ENCODE measurements at places on chromosomes 12 and 14.

- DNase-seq, result no peak
These were observed 224.6 kb downstream of the ALX1 start for GRCh38 chr12:85504624-85505023.

DNA sequence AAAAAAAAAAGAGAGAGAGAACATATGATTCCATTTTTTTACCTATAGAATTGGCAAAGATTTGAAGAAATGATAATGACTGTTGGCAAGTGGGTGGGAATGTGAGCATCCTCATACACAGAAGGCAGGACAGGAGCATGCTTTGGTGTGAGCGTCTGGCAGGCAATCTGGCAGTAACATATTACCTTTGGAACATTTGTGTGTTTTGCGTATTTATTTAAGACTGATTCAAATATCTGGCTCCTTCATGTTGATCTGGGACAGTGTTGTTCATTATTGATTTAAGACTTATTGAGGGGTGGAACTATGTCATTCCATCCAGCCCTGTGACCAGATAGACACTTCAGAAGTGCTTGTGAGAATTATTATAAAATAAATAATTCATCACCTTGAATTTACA lies 53.1 kb downstream of the PPP1R36 start:
- DNase-seq, result no peak

DNA sequence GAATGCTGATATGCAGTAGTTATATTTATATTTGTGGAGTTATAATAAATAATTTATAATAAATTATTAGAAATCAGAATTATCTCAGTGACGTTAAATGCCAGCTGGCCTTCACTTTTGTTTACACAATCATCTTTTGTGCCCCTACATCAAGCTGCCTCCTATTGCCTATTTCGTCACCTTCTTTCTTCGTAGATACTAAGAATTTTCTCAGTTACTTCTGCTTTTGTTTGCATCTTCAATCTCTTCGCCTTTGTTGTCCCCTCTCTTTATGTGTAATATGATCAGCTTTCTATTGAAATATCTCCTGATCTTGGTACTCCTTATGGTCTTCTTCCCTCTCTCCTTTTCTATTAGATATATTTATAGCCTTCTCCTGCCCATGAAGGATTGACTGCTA lies 197.0 kb downstream of the ERC1 start:
- DNase-seq, result no peak

DNA sequence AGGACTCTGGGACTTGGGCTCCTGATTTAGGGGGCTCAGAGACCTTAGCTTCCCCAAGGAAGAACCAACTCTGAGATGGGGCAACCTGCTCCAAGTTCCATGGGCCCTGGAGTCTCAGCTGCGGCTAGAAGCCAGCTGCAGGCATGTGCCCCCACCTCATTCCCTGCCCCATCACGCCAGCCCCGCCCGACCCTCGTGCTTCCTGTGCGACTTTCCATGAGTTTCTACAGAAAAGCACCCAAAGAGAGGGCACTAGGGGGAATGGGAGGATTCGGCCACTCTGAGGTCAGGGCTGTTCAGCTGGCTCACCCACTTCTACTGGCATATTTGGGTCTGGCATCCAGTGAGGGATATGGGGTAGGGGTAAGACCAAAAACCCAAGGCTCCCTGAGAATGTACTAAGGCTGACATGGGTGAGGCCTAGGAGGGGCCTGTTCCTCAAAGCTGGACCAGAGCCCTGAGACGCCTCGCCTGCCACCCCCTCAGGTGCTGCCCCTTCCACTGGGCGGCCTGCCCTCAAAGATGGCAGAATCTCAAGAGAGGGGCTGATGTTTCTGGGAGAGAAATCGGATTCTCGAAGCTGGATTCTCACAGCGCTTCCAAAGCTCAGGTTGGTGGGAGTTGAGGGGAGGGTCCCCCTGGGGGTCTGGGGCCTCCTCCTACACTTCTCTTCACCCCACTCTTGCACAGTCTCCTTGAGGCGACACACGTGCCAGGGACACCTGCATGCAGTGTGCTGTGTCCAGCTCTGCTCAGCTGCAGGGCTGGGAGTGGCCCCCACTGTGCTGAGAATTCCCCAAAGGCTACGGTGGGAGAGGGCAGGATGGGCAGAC lies 22.1 kb downstream of the FAIM2 start:
- no peak for DNase-seq

GRCh38 chr14:74518221-74518620 lies 24.7 kb downstream of the ISCA2 start:
- no peak for DNase-seq

DNA sequence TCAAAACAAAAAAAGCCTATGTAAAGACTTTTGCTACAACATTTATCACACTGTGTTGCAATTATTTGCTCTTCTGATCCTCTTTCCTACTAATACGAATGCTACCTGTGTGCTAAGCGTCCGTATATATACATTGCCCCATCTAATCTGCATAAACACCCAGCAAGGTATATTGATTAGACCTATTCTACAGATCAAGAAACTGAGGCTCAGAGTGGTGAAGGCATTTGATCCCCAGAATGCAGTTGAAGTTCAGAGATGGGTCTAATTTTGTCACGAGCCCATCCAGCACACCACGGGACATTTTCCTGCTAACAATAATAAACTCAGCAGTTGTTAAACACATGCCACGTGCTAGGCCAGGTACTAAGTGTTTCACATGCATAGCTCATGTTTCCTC lies 25.1 kb upstream of the CORO1C start:
- DNase-seq, result no peak

DNA sequence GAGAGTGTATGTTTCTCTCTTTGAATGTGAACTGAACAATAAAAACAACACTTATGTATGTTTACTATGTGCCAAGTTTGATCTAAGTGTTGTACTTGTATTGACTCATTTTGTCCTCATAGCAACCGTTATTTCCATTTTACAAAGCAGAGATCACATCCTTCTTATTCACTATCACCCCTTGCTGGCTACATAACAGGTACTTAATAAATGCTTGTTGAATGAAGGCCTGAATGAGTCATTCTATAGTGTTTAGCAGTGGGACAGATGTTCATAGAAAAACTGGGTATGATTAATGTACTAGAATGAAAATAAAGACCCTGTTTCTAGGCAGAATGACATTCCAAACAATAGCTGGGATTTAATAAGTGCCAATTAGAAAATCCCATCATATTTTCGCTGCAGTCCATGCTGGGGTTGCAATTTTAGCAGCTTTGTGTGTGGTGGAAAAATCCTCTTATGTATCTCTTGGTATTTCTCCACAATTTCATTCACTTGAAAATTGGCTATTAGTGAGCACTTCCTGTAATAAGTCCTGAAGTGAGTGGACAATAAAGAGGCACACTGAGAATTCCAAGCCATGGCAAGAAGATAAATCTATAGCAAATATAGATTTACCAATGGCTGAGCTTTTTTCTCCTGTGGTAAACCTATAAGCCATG lies 86.0 kb downstream of the FAR2 start:
- DNase-seq, result no peak

GRCh38 chr12:24084800-24085199 lies 135.3 kb upstream of the SOX5 start:
- no peak for DNase-seq

GRCh38 chr12:108807996-108808769 lies 49.2 kb downstream of the SSH1 start:
- DNase-seq, result no peak

DNA sequence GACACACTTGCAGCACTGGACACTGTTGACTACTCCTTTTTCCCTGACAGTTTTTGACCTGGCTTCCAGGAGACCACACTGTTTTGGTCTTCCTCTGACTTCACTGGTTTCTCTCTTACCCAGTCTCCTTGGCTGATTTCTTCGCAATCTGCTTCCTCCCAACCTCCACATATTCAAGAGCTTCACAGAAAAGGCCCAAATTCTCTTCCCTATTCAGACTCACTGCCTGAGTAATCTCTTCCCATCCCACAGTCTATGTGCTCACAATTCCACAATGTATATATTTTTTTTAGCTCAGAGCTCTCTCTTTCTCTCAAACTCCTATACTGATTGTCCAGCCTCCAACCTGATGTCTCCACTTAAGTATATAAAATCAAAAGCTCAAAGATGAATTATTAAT lies 115.4 kb downstream of the SINHCAF start:
- no peak for DNase-seq

- DNase-seq, result no peak
These were observed 4.7 kb downstream of the SYNE2 start for GRCh38 chr14:63857466-63858030.

- no peak for DNase-seq
These were observed 58.1 kb upstream of the DIO2 start for GRCh38 chr14:80269353-80269925.

- DNase-seq, result peak; percentile 75
These were observed 8.5 kb upstream of the PRKAB1 start for GRCh38 chr12:119659289-119659897.

DNA sequence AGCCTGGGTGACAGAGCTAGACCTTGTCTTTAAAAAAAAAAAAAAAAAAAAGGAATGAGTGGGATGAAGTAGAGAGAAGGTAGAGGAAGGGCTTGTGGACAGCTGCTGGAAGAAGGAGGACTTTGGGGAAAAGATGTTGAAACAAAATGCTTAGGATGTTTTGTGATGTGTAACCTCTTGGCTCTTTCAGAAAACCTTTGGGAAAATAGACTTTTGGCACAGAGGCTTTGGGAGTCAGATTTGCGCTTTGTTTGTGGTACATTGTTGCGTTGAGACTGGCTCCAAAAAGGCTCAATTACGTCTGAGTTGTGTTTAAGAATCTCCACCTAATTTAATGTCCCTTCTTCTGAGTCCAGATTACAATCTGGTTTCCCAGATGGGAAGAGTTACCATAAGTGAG lies 32.9 kb upstream of the SPTLC2 start:
- no peak for DNase-seq

- DNase-seq, result no peak
These were observed 380.3 kb downstream of the PCNX1 start for GRCh38 chr14:71287567-71287966.

GRCh38 chr12:75994069-75994740 lies 37.4 kb downstream of the PHLDA1 start:
- no peak for DNase-seq

DNA sequence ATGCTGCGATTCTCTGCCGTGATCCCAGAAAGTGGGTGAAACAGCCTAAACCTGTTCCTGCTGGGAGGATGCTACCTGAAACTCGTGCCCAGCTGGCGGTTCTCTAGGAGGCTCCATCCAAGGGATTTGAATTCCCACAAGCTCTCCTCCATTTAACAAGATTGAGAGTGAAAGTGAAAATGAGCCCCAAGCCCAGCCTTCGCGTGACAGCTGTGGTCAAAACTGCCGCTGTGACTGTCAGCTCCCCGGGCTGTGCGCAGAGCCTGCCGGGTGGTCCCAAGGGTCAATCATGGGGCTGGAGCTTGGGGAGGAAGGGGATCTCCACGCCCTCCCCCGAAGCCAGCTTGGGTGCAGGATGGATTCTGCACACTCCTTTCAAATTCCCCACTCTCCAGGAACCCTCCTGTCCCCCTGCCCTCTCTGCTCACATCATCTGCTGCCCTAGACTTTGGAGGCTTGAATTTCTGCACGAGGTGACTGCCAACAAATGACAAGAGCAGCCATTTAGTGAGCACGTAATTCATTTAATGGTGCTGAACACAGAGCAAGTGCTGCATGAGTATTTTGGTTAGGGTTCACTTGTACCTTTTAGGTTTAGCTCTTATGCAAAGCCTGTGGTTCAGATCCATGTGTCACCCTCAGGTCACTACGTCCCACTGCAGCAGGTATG lies 5.3 kb downstream of the ASB2 start:
- no peak for DNase-seq

DNA sequence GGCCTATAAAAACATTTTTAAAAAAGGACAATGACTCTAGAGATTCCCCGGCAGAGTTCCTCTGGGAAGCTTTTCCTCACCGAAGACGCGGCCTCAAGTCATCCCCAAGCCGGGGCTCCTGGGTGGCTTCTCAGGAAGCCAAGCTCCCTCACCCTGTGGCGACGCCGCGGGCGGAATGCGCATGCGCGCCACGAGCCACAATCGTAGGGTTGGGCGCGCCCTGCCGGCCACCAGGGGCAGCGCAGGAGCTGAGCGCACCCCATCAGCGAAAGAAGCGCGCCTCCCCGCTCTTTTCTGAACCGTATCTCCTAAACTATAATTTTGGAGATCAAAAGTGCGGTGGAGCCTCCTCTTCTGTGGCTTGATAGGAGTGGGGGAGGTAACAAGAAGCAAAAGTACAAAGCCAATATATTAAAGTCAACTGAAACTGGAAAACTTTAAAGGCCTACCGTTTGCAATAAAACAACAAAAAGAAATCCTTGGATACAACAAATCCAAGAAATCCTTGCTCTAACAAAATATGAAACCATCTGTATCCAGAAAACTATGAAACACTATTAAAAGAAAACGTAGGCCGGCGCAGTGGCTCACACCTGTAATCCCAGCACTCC lies 17.4 kb upstream of the CHFR start:
- peak; percentile 71 for DNase-seq

GRCh38 chr14:103728721-103729120 lies 13.1 kb downstream of the ZFYVE21 start:
- DNase-seq, result no peak

DNA sequence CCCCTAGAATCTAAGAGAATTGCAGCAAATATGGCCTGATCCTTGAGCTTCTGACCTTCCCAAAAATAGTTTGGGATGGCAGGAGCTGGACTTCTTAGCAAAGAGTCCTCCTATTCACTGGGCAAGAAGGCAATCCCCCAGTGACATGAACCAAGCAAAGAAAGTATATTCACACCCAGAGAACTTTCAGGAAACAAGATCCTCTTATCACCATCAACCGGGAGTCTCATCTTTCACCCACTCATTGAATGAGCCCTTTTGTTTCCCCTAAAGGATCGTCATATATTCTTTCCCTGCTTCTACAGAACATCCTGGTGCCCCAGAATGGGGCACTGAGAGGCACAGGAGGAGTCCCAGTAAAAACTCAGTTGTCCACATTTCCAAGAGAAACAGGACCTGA lies 19.7 kb downstream of the SPTB start:
- DNase-seq, result no peak

DNA sequence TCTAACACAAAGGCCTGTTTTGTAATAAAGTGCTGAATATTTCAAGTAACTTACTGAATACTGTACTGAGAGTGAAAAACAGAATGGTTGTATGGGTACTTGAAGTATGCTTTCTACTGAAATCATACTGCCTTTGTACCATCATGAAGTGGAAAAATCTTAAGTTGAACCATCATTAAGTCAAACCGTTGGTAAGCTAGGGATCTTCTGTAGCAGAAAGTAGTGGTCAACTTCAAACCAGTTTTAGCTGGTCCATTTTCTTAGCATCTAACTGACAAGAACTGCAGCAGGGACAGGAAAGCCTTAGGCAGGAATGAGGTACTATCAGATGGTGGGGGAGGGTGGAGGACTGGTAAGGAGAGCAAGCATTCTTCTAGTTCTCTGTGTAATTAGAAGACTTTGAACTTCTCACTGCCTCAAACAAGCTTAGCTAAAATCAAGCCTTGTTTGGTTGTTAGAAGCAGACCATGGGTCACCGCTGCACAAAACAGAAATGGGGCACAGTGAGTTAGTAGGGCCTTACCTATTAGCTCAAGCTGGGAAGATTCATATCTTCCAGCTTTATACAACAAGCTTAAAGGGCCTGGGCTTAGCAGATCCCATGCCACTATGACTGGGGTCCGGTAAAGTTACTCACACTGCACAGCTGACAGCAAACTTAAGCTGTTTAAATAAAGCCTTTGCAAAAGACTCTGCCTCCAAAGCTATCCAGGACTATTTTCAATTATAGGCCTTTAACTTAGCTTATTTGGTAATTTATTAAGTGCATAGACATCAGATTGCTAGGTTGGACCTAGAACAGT lies 73.8 kb downstream of the ACADS start:
- DNase-seq, result no peak

- DNase-seq, result no peak
These were observed 81.0 kb upstream of the FZD10 start for GRCh38 chr12:130081117-130081805.

Measured in hematopoietic multipotent progenitor cell treated with erythropoietin and hydrocortisone succinate and interleukin-3 and kit ligand, for 17 days (in vitro differentiated cells).